ENCODE measurements at places on chromosomes 2 and 18.

DNA sequence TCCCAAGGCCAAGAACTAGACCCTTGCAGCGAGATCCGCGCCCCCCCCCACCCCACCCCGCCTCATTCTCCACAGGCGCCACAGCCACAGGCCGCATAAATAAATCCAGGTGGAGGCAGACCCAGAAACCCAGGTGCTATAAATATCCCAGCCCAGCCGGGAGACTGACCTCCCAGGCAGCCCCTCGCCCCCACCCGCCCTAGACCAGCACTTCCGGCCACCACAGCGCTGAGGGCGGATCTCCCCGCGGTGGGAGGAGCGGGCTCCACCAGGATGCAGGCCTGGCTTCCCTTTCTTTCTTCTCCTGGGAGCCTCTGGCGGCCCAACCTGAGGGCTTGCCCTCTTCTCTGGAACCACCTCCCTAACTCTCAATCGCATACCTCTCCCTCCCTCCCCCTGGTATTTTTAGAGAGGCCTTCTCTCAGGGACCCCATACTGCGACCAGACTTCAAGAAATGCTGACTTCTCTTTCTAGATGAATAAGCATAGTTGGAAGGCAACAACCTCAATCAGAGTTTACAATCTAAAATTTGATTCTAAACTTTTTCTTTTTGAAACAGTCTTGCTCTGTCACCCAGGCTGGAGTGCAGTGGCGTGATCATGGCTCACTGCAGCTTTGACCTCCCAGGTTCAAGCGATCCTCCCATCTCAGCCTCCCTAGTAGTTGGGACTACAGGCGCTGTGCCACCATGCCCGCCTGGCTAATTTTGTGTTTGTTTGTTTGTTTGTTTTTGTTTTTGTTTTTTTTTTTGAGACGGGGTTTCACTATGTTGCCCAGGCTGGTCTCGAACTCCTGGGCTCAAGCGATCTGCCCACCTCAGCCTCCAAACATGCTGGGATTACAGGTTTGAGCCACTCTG, 55.0 kb downstream of the PKDCC start:
- DNase-seq = no peak

DNA sequence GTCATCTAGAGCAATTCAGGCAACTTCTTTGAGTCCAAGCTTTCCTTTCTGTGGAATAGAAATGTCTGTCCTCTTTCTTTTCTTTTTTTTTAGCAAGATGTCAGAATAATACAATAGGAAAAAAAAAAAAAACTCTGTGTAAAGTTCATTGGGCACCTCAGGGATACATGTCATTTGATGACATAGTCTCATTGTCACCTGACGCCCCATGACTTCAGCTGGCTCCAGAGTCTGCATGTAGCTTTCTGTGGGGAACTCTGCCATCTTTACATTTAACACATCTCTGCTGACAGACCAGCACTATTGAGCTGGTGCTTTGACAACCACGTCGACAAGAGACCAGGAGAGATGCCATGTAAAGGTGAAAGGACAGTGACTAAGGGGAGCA, 172.5 kb upstream of the KLF7 start:
- DNase-seq = no peak

- no peak for DNase-seq
Measured at GRCh38 chr2:22729466-22729865, 655.5 kb upstream of the KLHL29 start.

DNA sequence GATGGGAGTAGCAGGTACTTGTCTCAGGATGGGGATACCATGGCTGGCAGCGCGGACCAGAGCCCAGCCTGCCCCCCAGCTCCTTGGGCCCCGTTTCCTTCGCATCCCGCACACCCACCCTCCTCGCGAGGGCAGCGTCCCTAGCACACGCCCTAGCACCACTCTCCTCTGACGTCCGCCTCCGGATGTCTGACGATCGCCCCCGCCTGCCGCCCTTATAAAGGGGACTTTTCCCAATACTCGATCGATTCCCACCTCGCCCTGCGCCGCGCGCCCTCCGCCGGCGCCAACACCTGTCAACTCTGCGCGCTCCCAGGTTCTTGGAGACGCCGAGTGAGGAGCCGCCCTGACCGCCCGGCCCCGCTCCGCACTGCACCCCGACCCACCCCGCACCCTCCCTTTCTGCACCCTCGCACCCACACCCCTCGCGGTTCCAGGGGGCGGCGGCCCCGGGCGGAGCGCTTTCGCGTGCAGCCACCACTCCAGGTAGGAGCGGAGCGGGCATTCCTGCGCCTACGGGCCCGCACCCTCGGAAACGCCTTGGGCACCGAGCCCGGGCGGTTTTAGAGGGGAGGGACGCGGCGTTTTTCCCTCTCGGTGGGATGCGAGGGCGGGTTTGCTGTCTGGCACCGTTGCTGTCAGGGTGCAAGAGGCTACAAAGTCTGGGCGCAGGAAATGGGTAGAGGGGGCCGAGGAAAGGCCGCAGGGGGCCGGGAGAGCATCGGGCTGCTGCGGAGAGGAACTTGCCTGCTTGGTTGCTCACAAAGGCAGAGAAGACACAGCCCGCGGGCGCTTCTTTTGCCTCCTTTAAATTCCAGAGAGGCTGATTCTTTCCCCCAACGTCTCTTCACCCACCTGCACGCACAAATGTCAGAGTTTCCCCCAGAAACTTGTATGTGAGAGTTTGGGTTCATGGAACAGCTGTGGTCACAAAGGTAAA, at the start of gene SLC5A7:
Gene SLC5A7 (plus strand): TSS at position 247 of the 940 bp plus-strand sequence. CDS start 1,632 bp downstream, outside the sequence.
- DNase-seq = no peak

DNA sequence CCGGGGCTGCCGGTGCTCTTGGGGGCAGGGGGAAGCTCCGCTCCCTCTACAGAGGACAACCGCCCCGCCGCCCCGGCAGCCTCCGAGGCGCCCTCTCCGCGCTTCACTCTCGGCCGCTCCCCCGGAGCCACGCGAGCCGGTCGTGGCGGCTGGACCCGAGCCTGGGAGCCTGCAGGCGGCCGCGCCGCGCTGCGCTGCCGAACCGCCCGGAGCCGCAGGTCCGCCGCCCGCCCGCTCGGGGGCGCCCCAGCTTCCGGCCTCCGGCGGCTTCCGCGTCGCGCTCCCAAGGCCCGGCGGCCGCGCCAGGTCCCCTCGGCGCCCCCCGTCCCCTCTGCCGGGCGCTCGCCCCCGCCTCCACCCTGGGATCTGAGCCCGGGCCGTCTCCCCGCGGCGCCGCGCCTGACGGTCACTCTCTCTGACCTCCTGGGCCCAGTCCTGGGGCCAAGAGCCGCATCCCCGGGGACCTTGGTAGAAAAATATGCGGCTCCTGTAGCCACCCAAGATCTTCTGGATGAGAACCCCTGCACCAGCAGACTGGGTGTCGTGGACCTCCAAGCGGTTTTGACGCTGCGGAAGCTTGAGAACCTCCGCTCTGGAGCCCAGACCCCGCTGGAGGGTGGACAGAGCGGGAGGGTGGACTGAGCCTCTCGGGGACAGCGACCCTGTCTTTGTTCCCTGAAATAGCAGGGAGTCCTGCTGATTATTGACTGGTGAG, 44.3 kb downstream of the SERTAD2 start:
- DNase-seq = peak; percentile 48

GRCh38 chr2:107428781-107429180, 397.9 kb upstream of the RGPD4 start:
- no peak for DNase-seq

DNA sequence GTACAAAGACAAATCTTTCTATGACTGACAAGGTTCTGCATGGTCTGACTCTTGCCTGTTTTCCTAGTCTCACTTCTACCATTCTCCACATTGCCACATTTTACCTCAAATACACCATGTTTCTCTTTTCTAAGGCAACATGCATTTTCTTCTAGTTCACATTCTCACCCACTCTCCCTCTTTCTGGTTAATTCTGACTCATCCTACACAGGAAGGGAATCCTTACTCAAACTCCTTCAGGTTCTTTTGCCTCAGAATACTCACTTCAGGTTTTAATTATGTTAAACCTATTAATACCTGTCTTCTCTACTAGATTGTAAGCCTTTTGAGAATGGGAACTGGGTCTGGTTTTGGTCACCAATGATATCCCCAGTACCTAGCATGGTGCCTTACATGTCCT, 47.2 kb downstream of the MAP2 start:
- DNase-seq = no peak

GRCh38 chr2:181104512-181105115, 124.2 kb downstream of the UBE2E3 start:
- no peak for DNase-seq

DNA sequence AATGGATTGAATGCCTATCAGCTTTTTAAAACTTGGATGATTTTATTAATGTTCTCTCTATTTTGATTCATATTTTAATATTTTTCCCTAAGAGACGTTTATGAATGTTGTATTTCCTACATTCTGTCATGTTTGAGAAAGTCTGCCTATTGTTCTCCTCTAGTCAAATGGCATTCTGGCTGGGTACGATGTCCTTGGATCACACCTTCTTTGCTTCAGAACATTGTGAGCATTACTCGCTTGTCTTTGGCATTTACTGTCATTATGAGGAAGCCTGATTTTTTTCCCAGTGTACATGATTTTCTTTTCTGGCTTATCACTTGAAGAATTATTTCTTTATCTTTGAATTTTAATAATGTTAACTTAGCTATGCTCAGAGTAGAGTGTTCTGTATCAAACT, 78.4 kb downstream of the CDC42EP3 start:
- no peak for DNase-seq

DNA sequence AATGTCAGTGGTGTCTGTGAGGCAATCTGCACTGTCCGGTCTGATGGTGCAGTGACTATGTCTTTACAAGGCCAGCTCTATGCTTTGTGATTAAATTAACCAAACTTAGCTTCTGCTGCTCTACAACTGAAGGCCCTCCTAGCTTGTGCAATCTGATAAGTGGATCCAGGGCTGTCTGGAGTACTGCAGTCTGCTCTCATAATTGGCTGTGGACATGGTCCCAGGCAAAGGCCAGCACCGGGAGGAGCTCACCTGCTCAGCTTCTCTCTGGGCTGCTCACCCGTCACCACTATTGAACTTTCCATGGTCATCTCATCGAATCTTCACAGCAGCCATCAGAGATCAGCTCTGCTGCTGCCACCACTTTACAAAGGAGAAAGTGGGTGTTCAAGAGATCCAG, 13.0 kb upstream of the APCDD1 start:
- no peak for DNase-seq

GRCh38 chr18:58313491-58314032, 269.5 kb downstream of the NEDD4L start:
- DNase-seq = no peak

GRCh38 chr2:207281436-207281835, 115.7 kb upstream of the KLF7 start:
- no peak for DNase-seq

DNA sequence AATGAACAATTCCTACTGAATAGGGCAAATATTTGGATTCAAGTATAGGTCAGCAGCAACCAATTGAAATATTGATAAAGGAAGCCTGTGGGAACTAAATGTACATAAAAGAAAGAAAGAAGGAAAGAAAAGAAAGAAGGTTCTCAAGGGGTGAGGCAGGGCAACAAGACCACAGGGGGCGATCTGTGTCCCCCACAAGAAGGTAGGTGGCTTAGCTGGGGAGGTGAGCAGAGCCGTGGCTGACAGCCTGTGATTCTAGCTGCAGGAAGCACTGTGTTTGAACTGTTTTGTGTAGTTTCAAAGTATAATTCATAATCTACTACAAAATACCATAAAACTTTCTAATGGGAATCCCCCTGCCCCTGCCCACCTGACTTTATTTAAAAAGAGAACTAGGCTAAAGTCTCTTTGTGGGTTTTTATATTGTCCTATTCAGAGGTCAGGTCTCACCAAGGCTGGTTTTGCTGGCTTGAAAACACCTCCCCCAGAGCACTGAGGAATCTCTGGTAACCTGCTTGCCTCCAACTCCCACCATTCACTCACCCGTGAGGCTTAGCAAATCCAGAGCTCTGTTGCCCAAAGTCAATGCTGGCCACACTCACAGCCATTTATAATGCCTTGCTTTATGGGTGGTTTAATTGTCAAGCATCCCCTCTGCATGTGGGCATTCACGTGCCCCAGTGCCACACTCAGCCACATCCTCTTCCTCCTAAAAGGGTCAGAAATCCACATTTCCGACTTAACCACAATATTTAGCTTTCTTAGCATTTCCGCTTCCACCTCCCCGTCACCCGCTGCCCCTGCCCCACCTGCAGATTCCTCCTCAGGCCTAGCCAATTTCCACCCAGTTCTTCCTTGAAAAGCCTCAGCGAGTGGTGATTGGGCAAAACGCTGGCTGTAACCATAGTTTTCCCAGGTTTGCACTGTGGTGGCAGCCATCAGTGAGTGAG, 36.4 kb upstream of the LMAN1 start:
- DNase-seq = no peak

DNA sequence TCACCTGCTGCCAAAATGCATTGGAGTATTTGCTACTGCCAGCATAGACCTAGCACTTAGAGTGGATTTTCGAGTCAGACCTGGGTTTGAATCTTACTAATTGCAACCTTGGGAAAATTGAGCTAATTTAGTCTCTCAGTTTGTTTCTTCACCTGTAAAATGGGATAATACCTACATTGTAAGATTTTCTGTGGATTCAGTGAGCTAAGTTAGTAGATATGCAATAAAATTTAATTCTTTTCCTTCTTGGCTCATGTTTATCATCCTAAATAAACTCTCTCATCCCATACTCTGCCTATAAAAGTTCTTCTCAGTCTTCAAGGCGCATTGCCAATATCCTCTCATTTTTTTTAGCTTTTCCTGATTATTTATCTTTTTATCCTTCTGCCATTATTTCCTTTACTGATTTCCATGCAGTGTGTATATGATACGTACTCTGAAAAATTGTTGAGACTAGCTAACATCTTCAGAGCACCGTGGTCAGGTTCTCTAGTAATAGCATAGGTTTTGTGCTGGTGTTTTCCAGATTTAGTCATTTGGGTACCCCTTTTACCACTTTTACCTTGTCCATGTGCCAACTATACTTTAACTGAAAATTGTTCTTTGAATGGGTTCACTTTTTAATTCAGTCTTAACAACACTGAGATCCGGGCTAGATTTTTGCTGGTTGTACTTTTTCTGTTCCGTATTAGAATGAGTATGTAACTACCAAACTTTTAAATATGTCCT, 7.3 kb downstream of the CEP192 start:
- no peak for DNase-seq

GRCh38 chr18:62486290-62486964, 36.4 kb upstream of the ZCCHC2 start:
- DNase-seq = no peak

- no peak for DNase-seq
Measured at GRCh38 chr2:241641631-241642030, 4.1 kb downstream of the ATG4B start.

GRCh38 chr2:85619617-85620016, 3.6 kb downstream of the USP39 start:
- DNase-seq = no peak

DNA sequence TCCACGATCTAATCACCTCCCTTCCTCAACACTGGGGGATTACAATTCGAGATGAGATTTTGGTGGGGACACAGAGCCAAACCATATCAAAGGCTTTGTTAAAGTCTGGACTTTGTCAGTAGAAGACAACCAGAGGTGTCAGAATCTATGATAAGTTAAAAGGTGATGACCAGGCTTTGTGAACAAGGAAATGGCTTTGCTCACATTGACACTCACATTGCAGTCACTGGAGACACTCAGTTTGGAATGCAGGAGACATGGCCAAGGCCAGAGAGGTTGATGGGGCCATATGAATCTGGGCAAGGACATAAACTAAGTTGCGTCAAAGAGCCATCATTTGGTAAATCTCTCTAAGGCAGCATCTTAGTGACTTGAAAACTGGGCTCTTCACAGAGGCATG, 678.2 kb upstream of the FSHR start:
- DNase-seq = no peak

GRCh38 chr2:198283146-198283545, 478.8 kb downstream of the PLCL1 start:
- no peak for DNase-seq
